ENCODE measurements at places on chromosomes 16 and 17.

DNA sequence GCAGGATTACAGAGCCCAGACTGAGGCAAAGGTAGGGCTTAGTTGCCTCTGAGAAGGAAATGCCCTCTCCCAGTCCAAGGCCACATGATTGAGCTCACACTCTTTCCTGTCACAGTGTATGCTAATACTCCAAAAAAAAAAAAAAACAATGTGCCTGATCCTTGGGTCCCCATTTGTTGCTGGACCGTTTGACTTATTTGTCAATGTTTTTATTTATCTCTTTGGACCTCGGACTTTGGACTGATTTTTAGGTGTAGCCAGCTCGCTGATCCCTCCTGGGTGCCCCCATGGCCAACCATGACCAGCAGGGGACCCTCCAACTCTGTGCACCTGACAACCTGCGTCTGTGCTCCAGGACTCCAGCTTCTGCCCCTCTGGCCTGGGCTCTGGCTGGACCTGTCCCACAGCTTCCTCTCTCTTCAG lies 622 bp upstream of the CCL16 start:
- DNase-seq: no peak

DNA sequence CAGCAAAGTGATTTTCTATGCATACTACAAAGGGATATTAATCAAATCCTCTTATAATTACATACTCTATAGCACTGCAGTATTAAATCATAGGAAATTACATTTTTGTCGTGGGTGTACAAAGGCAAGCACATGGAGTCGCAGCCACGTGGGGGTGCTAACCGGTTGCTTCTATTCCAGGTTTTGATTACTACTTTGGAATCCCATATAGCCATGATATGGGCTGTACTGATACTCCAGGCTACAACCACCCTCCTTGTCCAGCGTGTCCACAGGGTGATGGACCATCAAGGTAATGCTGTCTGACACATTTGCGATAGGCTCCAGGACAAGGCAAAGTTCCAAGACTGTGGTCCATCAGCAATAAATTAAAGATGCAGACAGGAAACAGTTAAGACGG lies 60.1 kb downstream of the ARSG start:
- no peak for DNase-seq

DNA sequence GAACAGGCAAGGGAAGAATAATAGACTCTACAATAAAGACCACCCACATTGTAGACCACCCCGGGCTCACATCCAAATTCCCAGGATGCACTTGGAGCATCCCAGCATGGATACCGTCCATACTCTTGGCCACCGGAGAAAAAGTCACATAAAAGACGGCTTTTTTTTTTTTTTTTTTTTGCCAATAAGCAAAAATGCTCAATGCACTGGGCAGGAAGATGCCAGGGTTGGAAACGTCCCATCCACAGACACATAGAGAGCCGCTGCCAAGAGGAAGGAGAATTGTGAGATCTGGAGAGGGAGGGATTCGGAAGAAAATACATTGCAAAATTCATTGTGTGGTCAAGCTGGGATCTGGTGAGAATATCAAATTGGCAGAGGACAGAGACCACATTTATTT lies 286.7 kb downstream of the XYLT1 start:
- DNase-seq: no peak

- DNase-seq: no peak
Measured at GRCh38 chr16:67773099-67773498, 33.3 kb downstream of the RANBP10 start.

- no peak for DNase-seq
Measured at GRCh38 chr16:89495121-89495520, 4.8 kb upstream of the ANKRD11 start.

Data from HL-60 (cell line).